ENCODE measurements at places on chromosomes 11 and 22. TPM values are rescaled to one million over a fixed set of nuclear protein-coding genes. Genes with fewer than 3 reads are reported as not detected.

The TSGA10IP gene
- total RNA-seq, result not detected

The PITPNM1 gene
- 11.4 TPM for total RNA-seq

The EHD1 gene
- 97.7 TPM for total RNA-seq

The OR4D11 gene
- total RNA-seq, result not detected

The TMEM223 gene
- total RNA-seq, result 14.0 TPM

The APOL1 gene
- 3.6 TPM for total RNA-seq

The SCGB2A2 gene
- not detected for total RNA-seq

The ELFN2 gene
- total RNA-seq, result 0.33 TPM

The MS4A15 gene
- not detected for total RNA-seq

The LRRC32 gene
- 35.5 TPM for total RNA-seq

The BBOX1 gene
- total RNA-seq, result not detected

The OSBP2 gene
- 9.9 TPM for total RNA-seq

The ZP1 gene
- total RNA-seq, result not detected

The TECTA gene
- total RNA-seq, result 0.33 TPM

The P2RX3 gene
- total RNA-seq, result not detected

The GNAZ gene
- 1.3 TPM for total RNA-seq

The CARD18 gene
- total RNA-seq, result not detected

The BMAL1 gene
- 6.9 TPM for total RNA-seq

The SAA1 gene
- total RNA-seq, result not detected

The ARSA gene
- total RNA-seq, result 41.5 TPM

The TMEM25 gene
- 33.6 TPM for total RNA-seq

The BBS1 gene
- 43.8 TPM for total RNA-seq

The UBQLN3 gene
- not detected for total RNA-seq

The PNPLA5 gene
- not detected for total RNA-seq

The SSH3 gene
- total RNA-seq, result 12.1 TPM

The MTMR3 gene
- 36.5 TPM for total RNA-seq

The PLAAT5 gene
- not detected for total RNA-seq

The OTOG gene
- total RNA-seq, result not detected

The RNF169 gene
- total RNA-seq, result 37.1 TPM

The ACO2 gene
- 96.0 TPM for total RNA-seq

The TRMT112 gene
- 124 TPM for total RNA-seq

All from vein endothelial cell (primary cell).